T-helper 1 cell (primary cell): ENCODE measurements at places on chromosomes 1 and 21.

DNA sequence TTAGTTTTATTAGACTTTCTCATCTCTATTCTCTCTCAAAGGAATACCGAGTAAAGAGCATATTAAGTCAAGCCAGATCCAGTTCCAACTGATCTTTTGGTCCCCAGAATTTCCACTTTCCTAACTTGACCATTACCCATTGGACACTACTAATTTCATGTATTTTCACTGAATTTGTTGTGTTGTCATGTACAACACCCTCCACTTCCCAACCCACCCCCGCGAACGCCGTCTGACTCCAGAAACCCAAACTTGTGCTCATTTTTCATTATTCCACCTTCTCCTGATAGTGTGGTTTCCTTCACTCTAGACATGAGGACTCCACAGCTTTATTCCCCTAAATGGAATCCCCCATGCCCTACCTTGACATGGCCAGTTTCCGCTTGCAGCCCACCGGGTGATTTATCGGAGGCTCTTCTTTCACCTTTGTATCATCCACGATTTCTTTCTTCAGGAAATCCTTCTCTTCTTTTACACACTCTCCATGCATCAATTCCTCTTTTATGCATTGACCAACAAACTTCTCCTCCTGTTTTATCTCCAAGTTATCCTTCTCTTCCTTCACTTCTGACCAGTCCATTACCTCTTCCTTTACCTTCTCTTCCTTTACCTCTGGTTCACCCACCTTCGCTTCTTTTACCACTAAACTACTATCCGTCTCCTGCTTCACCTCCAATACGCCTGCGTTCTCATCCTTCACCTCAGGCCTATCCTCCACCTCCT, 805 bp downstream of the ZNHIT6 start:
- no peak for DNase-seq

- DNase-seq, result no peak
Observed at GRCh38 chr1:77310924-77311323, 29.1 kb downstream of the AK5 start.

GRCh38 chr21:35035116-35035515, 14.0 kb downstream of the RUNX1 start:
- DNase-seq, result no peak

DNA sequence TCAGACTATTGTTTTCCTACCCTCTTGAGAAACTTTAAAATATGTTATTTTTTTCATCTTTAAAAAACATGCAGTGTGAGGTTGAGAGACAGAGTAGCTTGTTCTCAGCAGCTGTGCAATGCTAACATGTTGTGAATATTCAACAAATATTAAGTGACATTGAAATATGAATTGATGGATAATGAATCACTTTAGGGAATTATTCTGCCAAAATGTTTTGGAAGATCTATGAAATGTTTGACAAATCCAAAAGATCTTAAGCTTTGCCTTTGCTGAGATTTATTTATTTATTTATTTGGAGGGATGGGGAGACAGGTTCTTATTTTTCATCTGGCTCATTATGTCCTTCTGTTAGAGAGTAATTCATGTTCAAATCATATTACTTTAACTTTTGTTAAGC, 680.1 kb upstream of the CXADR start:
- DNase-seq, result no peak

DNA sequence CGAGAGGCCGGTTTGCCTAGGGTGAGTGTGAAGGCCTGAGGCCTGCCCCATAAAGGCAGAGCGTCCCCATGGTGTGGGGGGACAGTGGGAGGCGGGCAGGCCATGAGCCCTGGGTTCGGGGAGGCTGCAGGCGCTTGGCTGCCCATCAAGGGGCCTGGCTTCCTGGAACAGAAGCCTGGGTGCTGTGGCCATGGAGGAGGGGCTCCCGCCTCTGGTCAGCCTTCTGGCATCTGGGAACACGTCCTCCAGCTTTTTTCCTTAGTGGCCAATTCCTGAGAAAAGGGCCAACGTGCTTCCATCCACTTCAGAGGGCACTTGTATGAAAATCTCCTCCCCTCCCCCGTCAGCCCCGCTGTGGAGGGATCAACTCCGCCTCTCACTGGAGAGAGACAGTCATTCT, 58.7 kb downstream of the PRDM16 start:
- DNase-seq, result no peak
